NCI-H1105 treated with DMSO at 0.1 percent for 48 hours (cell line): ENCODE measurements at places on chromosomes 12 and 14.

GRCh38 chr14:78141590-78141989 is 28.6 kb upstream of the NRXN3 start:
- DNase-seq: peak; percentile 21

GRCh38 chr14:65019944-65020566 is 33.4 kb downstream of the FNTB start:
- peak; percentile 18 for DNase-seq

GRCh38 chr12:3951380-3952135 is 78.4 kb upstream of the PARP11 start:
- no peak for DNase-seq

DNA sequence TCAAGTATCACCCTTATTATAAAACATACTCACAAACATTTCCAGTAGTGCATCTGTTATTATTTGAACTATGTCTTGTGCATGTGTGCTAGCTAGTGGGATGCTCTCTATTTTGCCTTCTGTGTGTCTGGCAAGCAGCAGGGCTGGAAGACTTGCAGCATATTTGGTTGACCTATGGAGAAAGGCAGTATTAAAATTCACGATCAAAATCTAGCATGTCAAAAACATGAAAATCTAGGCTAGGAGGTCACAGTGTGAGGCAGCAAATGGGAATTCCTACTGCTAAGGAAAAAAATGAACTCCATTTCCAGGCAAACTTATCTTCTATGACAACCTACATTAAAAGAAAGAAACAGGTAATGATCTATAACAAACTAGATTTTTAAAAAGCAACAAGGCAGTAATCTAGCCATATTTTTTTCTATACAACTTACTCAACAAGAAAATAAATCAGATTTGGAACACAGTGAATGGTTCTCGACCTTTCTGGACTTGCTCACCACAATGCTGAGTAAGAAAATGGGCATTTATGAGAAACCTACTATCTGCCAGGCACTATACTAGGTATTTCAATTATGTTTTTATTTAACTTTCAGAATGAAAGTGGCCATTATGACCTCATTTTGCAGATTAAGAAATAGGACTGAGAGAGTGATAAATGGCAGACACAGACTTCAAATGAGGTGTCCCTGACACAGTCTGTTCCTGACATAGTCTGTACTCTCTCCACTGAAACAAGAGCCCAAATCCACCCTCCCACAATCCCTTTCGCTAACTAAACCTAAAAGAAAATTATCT is 96.8 kb downstream of the TXNDC16 start:
- DNase-seq: no peak

DNA sequence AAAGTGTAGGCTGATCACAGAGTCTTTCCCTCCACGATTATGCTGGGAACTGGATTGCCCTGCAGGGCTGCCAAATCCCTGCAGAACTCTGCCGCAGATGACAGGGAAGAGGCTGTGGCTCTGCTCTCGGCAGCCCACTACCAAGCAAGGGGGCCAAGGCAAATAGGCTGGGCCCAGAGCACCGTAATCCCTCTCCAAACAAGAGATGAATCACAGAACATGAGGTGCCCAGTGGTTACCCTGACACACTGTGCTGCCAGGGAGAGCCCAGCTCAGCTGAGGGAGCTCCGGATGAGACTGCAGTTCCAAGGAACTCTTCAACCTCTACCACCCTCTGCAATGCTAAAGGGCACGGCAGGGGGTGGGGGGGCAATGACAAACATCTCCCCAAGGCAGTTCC is 33.9 kb downstream of the STON2 start:
- no peak for DNase-seq

DNA sequence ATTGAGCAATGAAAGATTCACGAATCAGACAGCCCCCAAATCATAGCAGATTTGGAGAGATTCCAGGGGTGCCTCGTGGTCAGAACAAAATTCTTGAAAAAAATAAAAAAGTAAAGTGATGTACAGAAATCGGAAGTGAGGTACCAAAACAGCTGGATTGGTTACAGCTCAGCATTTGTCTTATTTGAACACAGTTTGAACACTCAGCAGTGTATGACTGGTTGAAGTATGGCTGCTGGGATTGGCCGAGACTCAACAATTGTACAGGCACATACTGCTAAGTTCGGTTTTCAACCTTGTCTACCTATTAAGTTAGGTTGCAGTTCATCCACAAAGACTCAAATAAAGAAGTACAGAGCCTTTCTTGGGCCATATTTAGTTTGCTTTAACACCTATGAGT is 865.4 kb upstream of the TMEM132C start:
- DNase-seq: no peak

GRCh38 chr14:95504135-95505029 is 12.1 kb downstream of the SYNE3 start:
- DNase-seq: no peak

- DNase-seq: no peak
Observed at GRCh38 chr12:12693111-12693671, 2.8 kb downstream of the GPR19 start.

GRCh38 chr12:2862876-2863275 is 6.0 kb upstream of the TEX52 start:
- DNase-seq: no peak

DNA sequence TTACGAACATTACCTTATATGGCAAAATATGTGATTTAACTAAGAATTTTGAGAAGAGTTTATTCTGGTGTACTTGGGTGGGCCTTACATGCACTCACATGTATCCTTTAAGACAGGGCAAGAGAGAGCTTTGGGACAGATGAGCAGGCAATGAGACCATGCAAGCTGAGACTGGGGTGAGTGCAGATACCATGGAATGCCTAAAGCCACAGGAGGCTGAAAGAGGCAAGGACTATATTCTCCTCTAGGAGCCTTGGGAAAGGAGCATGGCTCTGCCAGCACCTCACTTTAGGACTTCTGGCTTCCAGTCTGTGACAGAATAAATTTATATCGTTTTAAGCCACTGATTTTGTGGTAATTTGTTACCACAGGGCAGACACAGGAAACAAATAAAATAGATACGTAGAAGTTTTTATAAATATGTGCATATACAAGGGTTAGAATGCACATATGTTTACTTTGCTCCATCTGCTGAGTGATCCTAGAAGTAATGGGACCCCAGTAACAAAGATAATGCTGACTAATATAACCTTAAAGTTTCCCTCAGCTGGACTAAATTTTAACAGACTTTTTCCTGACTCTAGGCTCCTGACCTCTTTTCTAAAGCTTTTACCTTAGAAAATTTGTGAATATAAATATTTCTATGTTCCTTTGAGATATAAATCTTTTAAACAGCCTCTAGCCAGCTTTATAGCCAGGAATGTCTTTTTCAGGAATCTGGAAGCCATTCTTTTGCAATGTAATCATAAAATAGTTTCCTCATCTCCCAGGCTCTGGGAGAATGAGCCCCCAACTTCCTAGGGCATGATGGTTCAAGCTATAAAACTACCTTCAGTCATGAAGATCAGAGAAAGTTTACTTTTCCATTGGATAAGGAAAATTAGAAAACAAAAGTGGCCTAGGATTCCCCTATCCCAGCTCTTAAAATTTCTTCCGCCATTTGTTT is 216.8 kb downstream of the PPFIA2 start:
- DNase-seq: no peak

DNA sequence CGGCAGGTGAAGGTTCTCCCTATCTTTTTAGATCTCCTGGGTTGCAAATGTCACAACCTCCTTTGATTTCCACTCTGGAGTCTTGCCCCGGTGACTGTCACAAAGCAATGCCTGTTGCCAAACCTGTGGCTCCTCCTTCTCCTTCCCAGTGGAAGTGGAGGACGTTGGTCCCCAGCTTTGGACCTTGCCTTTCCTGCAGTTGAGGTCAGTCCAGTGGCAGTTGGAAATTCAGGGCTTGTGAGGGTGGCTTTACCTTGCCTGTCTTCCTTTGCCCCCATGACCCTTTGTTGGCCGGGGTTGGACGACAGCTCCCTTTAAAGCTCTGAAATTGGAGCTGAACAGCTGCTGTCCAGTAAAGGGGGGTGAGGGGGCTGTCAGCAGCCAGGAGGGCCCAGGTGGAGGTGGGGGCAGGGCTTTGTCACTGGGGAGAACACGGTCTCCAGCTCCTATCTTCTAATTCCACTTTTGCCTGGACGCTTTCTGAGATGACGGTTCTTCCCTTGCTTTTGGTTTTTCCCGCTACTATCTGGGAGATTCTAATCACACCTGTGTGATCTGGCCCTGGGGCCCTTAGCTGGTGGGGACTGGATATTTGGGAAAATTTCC is 4.1 kb downstream of the TEAD4 start:
- DNase-seq: peak; percentile 32

DNA sequence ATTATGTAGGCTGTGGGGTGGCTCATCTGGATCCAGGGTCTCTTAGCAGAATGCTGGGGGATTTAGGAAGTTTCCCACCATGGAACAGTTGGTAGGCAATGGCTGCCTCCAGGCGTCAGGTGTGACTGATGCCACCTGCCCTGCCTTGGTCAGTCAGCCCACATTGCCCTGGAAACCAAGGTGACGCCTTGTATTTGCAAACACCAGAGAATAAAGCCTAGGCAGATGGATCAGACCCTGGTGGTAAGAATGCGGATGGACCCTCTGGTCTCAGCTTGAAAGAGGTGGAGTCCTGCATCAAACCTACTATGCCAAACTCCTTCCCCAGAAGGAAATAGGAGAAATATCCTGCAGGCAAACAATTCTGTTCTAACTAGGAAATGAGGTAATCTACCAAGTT is 38.2 kb downstream of the NCKAP5L start:
- no peak for DNase-seq

- DNase-seq: no peak
Observed at GRCh38 chr12:91406920-91407341, 224.3 kb upstream of the DCN start.

GRCh38 chr12:76942267-76942666 is 63.4 kb upstream of the CSRP2 start:
- no peak for DNase-seq

DNA sequence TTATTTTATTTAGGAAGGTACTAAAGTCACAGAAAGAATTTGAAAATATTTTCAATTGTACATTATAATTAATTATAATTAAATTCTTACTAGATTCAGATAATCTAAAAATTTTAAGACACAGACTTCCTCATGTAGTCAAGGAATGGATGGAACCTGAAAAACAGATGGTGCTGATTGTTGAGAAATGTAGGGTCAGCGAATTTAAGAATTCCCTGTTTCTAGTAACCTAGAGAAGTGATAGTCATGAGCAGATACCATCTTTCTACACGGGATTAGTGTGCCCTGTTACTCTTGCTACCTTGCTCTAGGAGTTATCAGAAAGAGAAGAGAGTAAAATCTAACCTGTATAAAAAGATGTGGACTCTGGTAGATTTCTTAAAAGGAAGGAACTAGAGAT is 37.5 kb upstream of the PTHLH start:
- no peak for DNase-seq

- DNase-seq: no peak
Observed at GRCh38 chr12:15405606-15406005, 83.3 kb downstream of the PTPRO start.

DNA sequence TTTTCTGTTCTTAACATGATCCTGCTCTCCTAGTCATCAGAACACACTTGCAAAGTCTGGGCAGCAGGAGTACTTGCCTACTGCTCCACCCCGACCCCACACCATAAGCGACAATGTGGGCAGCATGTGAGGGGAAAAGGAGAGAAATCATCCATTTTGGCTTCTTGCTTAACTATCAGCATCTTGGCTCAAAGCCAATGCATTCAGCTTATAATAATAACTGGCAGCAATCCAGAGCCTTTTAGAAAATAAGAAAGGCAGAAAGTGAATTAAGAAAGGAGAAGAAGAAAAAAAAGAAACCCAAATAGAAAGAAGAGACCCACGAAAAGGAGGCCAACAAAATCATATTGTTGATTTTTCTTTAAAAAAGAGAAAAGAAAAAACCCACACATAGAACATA is 930.8 kb downstream of the BCL11B start:
- DNase-seq: no peak

DNA sequence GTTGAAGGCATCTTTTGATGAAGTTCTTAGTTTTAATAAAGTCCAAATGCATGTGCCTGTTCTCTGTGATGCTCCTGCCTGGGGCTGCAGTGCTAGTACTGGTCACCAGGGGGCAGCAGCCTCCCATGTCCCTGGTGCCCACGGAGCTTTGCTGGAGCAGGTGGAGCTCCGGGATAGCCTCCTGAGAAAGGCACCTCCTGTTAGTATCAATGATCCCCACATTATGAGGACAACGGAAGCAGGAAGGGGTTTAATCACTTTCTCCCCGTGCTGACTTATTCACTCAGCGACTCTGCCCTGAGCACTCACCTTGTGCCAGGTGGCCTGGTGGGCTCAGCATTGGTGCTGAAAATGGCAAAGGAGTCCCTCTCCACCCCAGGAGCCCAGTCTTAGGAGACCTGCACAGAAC is 123.0 kb upstream of the PZP start:
- DNase-seq: peak; percentile 41

GRCh38 chr12:43118234-43118633 is 433.8 kb downstream of the ADAMTS20 start:
- no peak for DNase-seq

- no peak for DNase-seq
Observed at GRCh38 chr14:68586896-68587751, 205.7 kb downstream of the ZFP36L1 start.

DNA sequence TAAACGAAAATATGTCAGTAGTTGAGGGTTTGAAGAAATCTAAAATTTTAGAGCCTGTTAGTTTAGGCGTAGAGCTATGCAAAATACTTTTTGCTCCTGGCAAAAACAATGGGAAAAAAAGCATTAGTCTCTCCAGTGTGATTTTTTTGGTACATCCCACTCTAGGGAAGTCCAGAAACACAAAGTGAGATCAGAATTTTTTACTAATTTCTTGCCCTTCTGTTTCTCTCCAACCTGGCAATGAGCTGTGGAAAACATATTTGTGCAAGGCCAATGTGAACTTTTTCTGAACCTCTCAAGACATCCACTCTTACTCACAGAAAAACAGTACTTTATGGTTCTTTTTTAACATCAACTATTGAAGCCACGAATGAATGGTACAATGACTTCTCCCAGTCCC is 56.9 kb upstream of the DCN start:
- DNase-seq: no peak

DNA sequence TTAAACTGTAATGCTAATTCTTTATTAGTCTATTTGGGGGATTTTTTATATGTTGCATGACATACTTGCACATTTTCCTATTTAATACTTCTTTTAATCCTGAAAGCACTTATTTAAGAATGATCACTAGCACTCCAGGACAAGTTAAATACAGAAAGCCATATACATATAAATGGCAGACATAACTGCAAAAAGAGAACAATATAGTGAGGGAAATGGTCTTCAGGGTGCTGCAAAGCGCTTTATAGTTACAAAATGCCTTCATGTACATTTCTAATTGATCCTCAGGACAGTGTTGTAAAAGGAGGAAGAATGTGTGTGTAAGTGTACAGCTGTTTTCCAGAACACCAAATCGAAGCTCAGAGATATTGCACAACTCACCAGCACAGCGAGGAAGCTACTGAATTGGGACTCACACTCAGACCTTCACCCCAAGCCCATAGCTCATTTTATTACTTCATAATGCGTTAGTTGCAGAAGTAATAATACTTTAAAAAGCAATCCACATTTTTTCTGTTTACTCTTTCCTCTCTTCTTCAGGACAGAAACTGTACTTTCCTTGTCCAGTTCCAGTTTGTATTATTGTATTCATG is 428.2 kb downstream of the RAD51B start:
- no peak for DNase-seq
